ENCODE measurements at places on chromosomes 16 and 17.
A peak's percentile ranks its signal among the peaks of the same experiment; 100 is the strongest.

GRCh38 chr16:79074951-79075350 lies 525.6 kb downstream of the MAF start:
- no peak for DNase-seq

GRCh38 chr17:39666601-39667261 lies 1.5 kb upstream of the PNMT start:
- no peak for DNase-seq

DNA sequence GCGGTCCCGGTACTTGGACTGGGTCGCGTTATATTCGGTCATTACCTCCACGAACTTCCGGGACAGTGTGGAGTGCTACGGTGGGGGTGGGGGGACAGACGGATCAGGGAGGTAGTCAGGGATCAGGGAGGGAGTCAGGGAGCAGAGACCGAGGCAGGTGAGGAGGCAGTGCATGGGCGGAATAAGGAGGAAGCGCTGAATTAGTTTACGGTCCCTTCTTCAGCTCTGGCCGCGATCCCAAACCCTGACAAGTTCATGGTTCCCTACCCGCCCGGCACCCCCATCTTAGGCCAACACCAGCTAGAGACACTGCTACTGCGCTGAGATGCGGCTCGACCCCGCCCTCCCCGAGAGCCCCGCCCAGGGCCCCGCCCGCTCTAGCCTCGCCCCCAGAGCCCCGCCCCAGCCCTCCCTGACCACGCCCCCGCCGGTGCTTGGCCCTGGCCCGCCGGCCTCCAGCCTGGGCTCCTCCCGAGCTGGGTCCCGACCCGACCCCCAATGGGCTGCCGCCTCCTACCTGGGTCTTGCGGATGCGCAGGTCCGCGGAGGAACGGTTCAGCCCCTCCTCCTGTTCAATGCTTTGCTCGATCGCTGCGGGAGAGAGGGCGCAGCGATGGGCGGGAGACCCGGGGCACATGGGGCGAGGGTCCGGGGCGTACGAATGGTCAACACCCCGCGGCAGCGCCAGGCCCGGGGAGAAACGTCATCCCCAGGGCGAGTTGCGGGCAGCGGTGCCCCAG lies 12.1 kb downstream of the HSD3B7 start:
- peak; percentile 94 for DNase-seq

GRCh38 chr16:89581045-89581695 lies 5.6 kb downstream of the CPNE7 start:
- no peak for DNase-seq

- no peak for DNase-seq
These were observed 11.4 kb downstream of the HLF start for GRCh38 chr17:55275894-55276804.

- no peak for DNase-seq
These were observed 99.2 kb downstream of the SPACA3 start for GRCh38 chr17:33090806-33091205.

DNA sequence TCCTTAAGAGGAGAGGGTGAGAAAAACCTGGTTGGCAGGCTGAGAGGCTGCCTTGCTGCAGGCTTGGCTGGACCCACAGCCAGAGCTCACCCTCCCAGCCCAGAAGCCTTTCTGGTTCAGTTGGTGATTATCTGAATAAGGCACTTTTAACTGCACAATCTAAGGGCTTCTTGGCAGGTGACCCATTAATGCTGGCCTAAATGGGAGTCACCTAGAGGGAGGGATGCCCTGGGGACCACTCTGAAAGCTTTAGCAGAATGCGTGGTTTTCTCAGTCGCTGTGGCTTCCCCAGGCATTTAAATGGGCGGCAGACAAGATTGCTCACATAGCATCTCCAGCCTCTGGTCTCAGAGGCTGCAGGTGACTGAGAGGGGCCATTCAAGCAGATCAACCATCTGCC lies 33.2 kb upstream of the SHISA9 start:
- DNase-seq = no peak

All from suppressor macrophage treated with lipopolysaccharide for 1 hour (primary cell).